ENCODE measurements at places on chromosomes 3 and 15.

DNA sequence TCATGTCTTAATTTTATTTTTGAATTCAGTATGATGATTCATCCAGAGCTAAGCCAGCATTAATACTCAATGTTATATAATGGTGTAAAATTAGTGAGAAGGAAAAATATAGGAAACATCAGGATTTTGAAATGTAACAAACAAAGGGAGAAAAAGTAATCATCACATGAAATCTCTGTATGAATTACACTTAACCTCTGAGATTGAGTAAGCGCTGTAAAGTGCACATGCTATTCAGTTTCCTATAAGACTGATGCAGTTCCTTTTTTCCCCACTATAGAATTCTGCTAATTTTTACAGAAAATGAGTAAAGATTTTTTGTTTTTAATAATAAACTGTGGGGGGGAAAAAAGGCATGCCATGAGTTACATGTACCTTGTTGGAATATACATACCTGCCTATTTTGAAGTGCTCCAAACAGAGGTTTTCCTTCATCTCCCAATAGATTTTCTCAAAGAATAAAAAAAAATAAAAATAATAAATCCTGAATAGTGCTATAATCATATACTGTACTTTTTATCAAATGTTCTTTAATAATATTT lies 64.0 kb upstream of the TTBK2 start:
- no peak for DNase-seq

DNA sequence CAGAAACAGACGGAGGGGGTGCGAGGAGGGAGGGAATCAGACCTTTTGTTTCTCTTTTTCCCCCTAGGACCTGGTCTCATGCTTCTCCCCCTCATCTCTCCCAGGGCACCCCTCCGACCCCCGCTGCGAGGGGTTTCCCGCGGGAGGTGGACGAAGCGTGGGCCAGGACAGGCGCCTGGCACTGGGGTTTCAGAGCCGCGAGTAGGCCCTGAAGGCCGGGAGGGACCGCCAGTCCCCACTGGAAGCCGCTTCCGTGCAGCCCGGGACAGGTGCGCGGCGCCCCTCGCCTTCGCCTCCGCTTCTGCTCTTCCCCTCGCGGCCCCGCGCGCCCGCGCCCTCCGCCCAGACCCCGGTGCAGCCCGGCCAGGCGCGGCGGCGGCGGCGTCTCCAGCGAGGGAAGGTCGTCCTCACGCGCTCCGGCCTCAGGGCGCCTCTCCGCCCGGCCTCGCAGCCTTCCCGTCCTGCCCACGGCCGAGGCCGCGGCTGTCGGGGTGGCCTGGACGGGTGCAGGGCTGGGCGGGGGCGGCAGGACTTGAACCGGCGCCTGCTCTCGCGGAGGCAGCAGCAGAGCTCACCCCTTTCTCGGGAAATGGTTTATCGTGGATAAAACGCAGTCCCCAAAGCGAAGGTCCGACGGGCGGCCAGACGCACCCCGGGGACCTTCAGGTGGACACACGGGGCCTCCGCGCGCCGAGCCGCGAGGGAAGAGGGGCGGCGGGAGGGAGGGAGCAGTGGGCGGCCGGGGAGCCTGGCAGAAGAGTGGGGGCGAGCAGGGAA lies 31.5 kb upstream of the ADAMTS17 start:
- DNase-seq, result no peak

DNA sequence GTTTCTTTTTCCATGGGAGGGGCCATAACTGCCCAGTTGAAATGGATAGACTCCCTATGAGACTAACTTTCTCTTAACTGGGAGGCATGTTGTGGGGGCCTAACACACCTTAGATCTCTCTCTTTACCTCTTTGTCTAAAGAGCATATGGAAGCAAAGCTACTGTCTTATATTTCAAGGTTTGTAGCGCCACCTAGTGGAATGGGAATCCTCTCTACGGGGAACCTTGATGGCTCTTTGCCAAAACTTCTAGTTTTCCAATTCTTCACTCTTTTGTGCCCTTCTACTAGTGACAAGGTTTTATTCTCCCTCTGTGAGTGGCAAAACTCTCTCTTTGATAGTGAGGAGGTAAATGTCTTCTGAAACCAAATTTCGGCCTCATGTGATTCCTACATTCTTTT lies 1030.4 kb upstream of the CADM2 start:
- no peak for DNase-seq

- peak; percentile 36 for DNase-seq
These were observed 243.6 kb upstream of the LYSMD4 start for GRCh38 chr15:99976811-99977271.

GRCh38 chr15:40995656-40996055 lies 42.4 kb downstream of the CHAC1 start:
- no peak for DNase-seq

GRCh38 chr15:85404176-85404917 lies 23.9 kb downstream of the AKAP13 start:
- DNase-seq, result no peak

DNA sequence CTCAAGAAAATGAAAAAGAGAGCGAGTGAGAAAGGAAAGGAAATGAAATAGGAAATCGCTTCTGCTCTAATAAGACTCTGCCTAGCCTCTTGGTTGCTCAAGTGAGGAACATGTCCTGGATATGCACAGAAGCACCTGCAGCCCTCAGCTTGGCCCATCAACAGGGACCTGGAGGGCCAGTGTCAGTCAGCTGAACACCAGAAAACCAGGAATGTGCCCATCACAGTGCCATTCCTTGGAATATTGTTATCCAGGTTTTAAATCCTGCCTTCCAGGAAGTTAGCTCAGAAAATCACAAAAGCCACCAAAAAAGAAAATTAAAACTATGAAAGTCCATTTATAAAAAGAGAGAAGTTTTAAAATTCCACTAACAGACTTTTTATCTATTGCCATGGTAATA lies 173.4 kb upstream of the TPM1 start:
- DNase-seq, result no peak

DNA sequence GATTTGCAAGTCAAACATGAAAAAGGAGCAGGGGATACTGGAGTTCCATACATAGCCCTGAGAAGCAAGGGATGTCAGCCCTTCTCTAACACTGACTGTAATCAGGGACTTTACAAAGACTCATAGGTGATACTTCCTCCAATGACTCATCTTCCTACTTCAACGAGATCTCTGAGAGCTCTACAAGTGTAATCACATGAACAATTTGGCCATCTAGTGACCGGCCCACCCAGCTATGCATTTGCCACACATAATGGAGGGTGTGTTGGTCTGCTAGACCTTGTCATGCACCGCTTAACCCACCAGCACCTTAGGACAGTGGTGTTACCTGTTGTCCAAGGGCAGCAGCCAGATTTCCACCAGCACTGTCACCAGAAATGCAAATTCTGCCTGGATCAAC lies 75.3 kb downstream of the NCEH1 start:
- no peak for DNase-seq

- DNase-seq, result peak; percentile 12
These were observed 50.7 kb downstream of the FOXP1 start for GRCh38 chr3:71532639-71533395.

DNA sequence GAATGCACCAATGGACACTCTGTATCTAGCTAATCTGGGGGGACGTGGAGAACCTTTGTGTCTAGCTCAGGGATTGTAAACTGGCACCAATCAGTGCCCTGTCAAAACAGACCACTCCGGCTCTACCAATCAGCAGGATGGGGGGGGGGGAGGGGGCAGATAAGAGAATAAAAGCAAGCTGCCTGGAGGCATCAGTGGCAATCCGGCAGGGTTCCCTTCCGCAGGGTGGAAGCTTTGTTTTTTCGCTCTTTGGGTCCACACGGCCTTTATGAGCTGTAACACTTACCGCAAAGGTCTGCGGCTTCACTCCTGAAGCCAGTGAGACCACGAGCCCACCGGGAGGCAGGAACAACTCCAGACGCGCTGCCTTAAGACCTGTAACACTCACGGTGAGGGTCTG lies 827.1 kb downstream of the PLOD2 start:
- no peak for DNase-seq

- DNase-seq, result no peak
These were observed 504.3 kb upstream of the GBE1 start for GRCh38 chr3:82265747-82266146.

DNA sequence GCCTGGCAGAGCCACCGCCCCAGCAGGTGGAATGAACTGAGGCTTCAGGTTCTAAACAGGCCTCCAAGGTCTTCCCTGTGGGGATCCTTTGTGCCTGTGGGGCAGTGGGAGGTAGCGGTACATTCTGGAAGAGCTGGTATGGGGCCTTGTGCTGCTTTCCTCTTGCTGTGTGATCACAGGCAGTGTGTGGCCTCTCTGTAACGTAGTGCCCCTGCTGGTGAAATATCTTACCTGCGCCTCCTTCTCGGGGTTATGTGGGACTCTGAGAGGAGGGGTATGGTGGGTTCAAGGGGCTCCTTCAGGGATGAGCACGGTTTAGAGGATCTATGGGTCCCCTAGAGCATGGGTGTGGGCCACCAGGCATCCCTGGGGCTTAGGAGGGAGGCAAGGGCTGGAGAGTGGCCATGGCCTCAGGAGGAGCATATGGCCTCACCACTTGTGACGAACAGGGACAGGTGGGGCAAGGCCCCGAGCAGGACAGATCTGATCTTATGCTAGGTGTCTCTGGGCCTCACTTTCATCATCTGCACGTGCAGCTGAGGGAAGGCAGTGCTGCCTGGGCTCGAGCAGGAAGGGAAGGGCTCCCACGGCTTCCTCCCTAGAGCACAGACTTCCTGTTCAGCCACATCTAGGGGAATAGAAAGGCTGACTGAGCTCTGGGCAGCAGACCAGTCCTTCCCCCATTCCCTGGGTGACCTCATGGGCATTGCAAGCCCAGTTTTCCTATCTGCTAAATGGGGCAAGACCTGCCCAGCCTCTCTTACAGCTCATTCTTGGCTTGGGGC lies 1.9 kb upstream of the ALS2CL start:
- DNase-seq, result peak; percentile 25

- no peak for DNase-seq
These were observed 9.2 kb upstream of the HHLA2 start for GRCh38 chr3:108287146-108287545.

DNA sequence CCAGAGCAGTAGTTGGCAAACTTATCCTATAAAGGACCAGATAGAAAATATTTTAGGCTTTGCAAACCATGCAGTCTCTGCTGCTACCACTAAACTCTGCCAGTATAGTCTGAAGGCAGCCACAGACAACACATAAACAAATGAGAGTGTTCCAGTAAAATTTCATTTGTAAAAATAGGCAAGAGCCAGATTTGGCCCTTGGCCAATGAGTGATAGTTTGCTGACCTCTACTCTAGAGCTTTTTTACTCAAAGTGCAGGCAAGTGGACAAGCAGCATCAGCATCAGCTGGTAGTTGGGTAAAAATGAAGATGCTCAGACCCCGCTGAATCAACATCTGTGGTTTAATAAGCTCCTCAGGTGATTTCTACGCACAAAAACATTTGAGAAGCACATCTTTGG lies 269.8 kb downstream of the NTRK3 start:
- DNase-seq, result no peak

DNA sequence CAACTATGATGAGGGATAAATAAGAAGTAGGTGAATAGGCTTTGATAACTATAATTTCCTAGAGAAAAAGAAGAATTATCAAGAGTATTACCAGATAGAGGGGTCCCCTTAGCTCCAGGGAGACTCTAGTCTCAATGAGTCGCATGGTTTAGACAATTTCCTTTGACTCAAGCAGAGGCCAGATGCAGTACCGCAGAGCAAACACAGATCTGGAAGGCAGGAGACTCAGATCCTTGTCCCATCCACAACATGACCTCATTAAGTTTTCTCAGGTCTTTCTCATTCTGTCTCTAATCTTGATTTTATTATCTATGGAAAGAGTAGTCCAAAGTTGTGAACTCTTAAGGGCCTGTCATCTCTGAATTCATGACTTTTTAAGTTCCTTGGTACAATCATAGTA lies 987.9 kb downstream of the NTRK3 start:
- DNase-seq, result peak; percentile 57

All from EL (cell line).